ENCODE measurements at places on chromosomes 1 and 21. TPM values are rescaled to one million over a fixed set of nuclear protein-coding genes. Genes with fewer than 3 reads are reported as not detected.

FCRL6 gene
- total RNA-seq: 2.9 TPM

DNA sequence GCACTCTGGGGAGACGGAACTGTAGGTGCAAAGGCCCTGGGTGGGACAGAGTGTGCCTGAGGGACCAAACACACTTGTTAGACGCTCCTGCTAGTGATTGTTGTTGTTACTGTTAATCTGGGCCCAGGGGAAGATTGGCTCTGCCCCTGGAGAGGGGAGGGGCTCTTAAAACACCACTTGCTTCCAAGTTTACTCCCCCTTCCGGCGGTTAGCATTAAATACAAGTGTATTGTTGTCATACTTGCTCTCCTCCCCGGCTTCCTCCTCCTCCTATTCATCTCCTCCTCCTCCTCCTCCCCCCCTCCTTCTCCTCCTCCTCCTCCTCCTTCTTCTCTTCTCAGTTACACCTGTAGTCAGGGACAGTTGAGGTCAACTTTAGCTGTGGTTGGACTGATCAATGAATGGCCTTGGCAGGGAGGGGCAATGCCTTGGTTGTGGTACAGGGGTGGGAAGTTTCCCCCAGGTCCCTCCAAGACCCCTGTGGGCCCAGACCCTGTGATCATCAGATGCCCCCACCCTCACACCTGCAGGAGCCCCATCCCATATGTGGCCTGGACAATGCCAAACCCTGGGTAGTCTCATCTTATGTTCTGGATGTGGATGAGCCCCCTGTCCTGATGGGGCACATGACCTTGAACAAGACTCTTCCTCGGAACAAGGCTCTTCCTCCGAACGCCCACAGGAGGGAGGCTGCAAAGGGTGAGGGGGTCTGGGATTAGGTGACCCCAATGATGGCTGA lies 217.3 kb downstream of the PTPRU start:
- H3K27ac ChIP-seq: no peak overlapping the region
- no peaks in the 10 kb centered on the region for H3K27me3 ChIP-seq
- no peak for DNase-seq
- no peaks in the 10 kb centered on the region for H3K4me1 ChIP-seq

XCL2 gene
- total RNA-seq: 1.3 TPM

SPRR1B gene
- not detected for total RNA-seq

GRCh38 chr1:233421293-233421692 lies 93.8 kb downstream of the MAP3K21 start:
- H3K36me3 ChIP-seq: no peaks in the 10 kb centered on the region
- H3K4me1 ChIP-seq: no peaks in the 10 kb centered on the region
- no peaks in the 10 kb centered on the region for H3K27me3 ChIP-seq
- no peak overlapping the region for H3K4me3 ChIP-seq

DNA sequence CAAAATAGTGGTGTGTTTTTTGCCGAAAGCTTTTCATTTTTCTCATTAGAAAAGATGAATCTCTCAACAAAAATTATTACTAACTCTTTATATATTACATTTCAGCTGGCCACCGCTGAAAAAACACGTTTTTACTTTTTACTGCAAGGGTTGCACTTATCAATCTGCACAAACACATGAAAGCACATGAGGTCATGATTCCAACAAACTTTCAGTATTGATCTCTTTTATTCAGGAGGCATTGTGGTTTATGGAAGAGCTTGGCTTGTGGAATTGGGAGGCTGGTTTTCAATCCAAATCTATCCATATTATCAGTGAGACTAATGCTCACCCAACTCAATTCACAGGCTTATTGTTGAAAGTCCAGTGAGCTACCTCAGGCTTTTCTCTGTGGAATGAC lies 20.6 kb upstream of the LPGAT1 start:
- no peak for DNase-seq
- H3K36me3 ChIP-seq: no peaks in the 10 kb centered on the region
- no peak overlapping the region for H3K4me3 ChIP-seq
- H3K27ac ChIP-seq: no peak overlapping the region

- H3K27me3 ChIP-seq: no peaks in the 10 kb centered on the region
- H3K36me3 ChIP-seq: no peaks in the 10 kb centered on the region
- peaks cover 10% of the 10 kb centered on the region for H3K4me1 ChIP-seq
- DNase-seq: no peak
- H3K27ac ChIP-seq: no peak overlapping the region
- H3K4me3 ChIP-seq: no peak overlapping the region
Observed at GRCh38 chr1:211610779-211611556, 32.0 kb upstream of the SLC30A1 start.

GRCh38 chr1:198318085-198318484 lies 161.3 kb downstream of the NEK7 start:
- no peak for DNase-seq
- no peak overlapping the region for H3K4me3 ChIP-seq
- H3K27ac ChIP-seq: no peak overlapping the region
- no peaks in the 10 kb centered on the region for H3K36me3 ChIP-seq
- no peaks in the 10 kb centered on the region for H3K4me1 ChIP-seq

DPT gene
- total RNA-seq: not detected

DNA sequence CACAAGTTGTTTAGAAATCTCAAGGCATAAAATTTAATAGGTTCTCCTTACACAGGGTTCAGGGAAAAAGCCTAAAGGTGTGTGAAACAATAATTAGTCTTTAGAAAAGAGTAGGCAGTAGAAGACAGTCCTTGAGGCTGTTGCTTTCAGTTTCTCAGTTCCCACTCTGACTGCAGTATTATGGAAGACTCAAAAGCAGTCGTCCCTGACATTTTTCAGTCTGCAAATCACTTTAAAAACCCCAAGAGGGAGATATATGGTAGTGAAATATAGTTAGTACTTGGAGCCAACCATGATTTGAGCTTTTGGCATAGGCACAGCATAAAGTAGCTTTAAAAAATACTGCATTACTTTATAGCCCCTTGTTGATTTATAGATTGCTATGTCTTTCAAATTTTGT lies 299.7 kb downstream of the OLFM3 start:
- H3K4me1 ChIP-seq: no peaks in the 10 kb centered on the region
- DNase-seq: no peak
- H3K4me3 ChIP-seq: no peak overlapping the region
- no peaks in the 10 kb centered on the region for H3K36me3 ChIP-seq

- H3K27me3 ChIP-seq: no peaks in the 10 kb centered on the region
- H3K27ac ChIP-seq: no peak overlapping the region
- H3K4me3 ChIP-seq: no peak overlapping the region
- no peaks in the 10 kb centered on the region for H3K36me3 ChIP-seq
- no peak for DNase-seq
Observed at GRCh38 chr1:86718786-86719185, 14.4 kb downstream of the SH3GLB1 start.

GRCh38 chr21:38268864-38269575 lies 12.2 kb downstream of the KCNJ15 start:
- no peaks in the 10 kb centered on the region for H3K27me3 ChIP-seq
- peak overlapping the region; percentile 70 for H3K27ac ChIP-seq
- no peak overlapping the region for H3K4me3 ChIP-seq
- H3K4me1 ChIP-seq: peaks cover 60% of the 10 kb centered on the region

Data from upper lobe of left lung (tissue), 6 donors.